COR-L47 (cell line): ENCODE measurements at places on chromosomes 13 and 19.

GRCh38 chr19:42114412-42114811 is 17.8 kb downstream of the POU2F2 start:
- DNase-seq = no peak

- DNase-seq = no peak
These were observed 3.0 kb upstream of the RASL11A start for GRCh38 chr13:27267596-27267995.

DNA sequence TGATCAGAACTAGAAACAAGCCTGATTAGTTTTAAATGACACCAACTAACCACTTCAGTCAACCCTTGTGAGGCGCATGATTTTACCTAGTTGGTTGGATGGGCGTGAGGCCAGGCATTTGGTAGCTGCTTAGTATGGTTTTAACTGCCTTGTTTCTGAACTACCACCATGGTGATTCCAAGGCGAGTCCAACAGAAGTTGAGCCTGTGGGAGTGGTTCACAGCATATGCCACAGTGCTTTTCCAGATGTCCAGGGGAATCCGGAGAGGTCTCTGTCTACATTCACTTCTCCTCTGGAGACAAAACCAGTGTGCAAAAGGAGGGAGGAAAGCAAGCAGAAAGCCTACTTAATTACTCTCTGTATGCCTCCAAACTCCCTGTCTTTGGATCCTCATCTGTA is 524.1 kb downstream of the GPC6 start:
- DNase-seq = no peak

GRCh38 chr13:36242761-36243160 is 28.4 kb upstream of the SOHLH2 start:
- no peak for DNase-seq

GRCh38 chr19:4319067-4319718 is 14.8 kb downstream of the FSD1 start:
- no peak for DNase-seq

DNA sequence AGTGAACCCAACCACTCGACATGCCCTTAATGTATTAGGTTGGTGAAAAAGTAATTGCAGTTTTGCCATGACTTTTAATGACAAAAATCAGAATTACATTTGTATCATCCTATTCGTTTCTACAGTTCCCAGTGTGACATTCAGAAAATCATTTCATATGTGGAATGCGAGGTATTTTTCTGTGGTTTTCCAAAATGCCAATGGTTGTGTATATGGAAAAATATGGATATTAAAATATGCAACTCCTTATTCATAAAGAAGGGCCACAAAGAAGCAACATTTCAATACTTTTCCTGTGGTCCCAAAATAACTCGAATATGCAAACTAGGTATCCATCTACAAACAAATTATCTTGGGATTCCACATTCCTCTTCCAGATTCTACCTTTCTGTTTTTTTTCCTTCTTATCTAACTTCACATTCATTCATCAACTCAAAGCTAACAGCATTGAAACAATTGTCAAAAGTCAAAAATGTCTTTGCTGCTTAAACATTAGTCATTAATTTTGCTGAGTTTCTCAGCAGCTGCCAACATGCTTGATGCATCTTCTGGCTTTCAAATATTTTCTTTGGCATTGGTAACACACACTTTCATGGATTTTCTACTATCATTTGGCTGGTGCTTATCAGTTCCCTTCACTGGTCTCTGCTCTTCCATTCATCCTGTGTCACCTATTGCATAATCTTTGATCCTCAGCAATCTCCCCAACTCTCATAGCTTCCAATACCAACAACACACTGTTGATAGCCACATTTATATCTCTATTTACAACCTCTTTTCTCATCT is 1445.4 kb downstream of the EFNB2 start:
- no peak for DNase-seq

- DNase-seq = no peak
These were observed 771.8 kb upstream of the SLITRK1 start for GRCh38 chr13:84653915-84654534.

- no peak for DNase-seq
These were observed 441.6 kb downstream of the TDRD3 start for GRCh38 chr13:60838581-60838980.

DNA sequence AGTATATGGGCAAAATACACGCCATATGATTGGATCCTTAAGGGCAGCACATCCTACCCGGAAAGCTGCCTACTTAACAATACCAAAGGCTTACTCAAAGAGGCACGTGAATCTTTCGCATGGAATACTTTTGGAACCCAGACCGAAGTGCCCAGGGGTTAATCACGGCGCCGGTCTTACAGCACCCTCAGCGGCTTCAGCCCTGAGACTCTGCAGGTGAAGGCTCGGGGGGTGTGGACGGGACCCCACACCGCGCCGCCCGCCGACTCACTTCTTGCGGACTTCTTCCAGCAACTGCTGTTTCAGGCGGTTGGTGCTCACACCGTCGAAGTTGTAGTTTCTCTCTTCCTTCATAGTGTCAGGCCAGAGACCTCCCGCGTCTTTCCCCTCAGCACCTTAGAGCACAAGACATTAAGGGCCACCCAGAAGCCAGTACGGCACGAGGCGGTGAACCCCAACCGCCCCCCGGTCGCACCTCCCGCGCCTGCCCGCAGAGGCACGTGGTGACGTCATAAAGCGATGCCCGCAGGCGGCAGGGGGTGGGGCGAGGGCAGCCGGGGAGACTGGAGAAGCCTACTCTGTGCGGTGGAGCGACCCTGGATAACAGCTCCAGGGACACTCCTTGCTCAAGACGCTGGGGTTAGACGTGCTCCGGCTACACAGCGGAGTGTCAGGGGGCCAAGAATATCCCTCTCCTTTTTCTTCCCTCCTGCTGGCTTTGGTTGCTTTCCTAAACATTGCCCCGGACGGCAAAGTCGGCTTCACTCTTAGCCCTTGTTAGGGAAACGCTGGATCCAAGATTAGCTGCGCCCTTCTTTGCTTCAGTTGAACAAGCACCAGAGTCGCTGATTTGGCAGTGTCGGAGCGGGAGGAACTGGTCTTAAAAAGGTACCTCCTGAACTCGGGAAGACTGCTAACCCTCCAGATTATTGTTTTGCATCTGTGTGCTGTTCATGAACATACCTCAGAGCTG is at the start of gene CCDC169:
Gene CCDC169, minus strand, starts transcription at position 449 of the 973 bp plus-strand sequence. Its CDS starts 95 bp downstream, at position 354.
- no peak for DNase-seq

DNA sequence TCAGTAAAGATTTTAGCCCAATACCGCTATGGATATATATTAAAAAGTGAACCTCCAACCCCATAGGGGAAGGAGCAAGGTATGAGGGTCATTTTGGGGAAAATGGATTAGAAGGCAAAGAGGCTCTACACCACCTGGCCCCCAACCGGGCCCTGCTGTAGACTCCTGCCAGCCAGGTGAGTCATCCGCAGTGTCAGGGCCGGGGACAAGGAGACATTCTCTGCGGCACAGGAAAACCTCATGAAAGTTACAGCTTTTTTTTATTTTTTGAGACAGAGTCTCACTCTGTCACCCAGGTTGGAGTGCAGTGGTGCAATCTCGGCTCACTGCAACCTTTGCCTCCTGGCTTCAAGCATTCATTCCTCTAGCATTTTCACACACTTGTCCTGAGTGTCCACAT is 32.0 kb downstream of the ZFR2 start:
- DNase-seq = no peak

DNA sequence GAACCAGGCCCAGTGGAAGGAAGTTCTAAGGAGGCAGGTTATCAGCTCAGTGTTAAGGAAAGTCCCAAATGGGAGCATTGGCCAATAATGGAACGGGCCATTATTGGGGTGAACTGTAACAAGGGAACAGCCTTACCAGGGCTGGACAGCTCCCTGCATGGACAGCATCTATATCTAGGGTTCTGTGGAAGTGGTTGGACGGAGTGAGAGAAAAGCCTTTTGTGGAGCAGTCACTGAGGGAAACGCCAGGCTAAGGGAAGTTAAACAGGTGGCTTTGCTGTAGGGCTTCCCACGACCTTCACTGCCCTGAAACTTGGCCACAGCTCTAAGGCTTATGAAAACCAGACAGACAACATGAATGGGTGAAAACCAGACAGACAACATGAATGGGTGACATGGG is 17.0 kb downstream of the POU2F2 start:
- no peak for DNase-seq

- no peak for DNase-seq
These were observed 7.3 kb upstream of the SLC7A9 start for GRCh38 chr19:32876919-32877285.

DNA sequence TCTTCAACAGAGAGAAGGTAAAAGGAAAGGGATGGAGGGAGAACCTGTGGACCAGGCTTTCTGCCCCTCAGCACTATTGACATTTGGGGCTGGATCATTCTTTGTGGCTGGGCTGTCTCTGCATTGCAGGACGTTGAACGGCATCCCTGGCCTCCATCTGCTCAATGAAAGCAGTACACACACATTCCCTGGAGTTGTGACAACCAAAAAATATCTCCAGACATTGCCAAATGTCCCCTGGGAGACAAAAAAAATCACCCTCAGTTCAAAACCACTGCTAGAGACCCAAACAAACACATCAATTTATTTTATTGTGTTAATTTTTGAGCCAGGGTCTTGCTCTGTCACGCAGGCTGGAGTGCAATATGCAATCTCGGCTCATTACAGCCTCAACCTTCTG is 43.3 kb downstream of the INSR start:
- no peak for DNase-seq

GRCh38 chr13:44151474-44151873 is 222.2 kb upstream of the SERP2 start:
- DNase-seq = no peak

DNA sequence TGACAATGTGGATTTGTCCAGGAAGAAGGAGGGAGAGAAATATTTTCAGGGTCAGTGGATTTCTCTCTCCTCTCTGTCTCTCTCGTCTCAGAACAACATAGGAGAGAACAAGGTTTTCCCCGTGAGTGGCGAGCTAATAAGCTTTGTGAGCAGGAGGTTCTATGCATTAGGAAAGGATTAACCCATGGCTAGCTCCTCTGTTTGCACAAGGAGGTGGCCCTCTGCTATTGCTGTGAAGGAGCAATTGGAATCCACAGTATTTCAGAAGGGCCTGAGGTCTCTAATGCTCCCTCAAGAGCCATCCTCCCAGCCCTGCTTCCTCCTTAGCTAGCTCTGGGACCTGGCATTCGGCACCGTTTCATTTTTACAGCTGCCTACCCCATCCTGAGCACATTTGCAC is 288.9 kb upstream of the MAB21L1 start:
- DNase-seq = no peak

- no peak for DNase-seq
These were observed 29.8 kb upstream of the ZNF254 start for GRCh38 chr19:24057144-24057543.

DNA sequence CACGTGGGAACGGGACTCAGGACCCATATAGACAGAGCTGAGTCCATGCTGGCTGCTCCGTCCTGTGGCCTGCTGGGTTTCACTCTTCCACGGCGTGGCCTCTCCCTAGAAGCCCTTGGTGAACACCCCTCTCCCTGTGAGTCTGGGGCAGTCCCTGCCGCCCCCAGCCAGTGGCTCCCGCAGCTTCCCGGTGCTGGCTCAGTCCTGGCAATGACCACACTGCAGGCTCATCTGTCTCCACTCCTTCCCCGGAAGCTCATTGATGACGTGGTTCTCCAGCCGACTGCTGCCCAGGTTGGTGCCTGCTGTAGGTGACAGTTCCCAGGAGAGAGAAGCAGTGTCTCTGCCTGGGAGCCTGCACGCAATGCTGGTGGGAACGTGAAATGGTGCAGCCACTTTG is 2.1 kb upstream of the TEX29 start:
- DNase-seq = no peak

GRCh38 chr13:99610702-99611289 is 109.5 kb downstream of the TM9SF2 start:
- no peak for DNase-seq
